ENCODE measurements at places on chromosomes 16 and 17. TPM values are rescaled to one million over a fixed set of nuclear protein-coding genes. Genes with fewer than 3 reads are reported as not detected.

ZNF646 gene
- 10.1 TPM for polyA plus RNA-seq

CX3CL1 gene
- 5.0 TPM for polyA plus RNA-seq

OR1A1 gene
- not detected for polyA plus RNA-seq

PLCG2 gene
- 7.8 TPM for polyA plus RNA-seq

NOTUM gene
- polyA plus RNA-seq: 2.8 TPM

TAC4 gene
- 2.2 TPM for polyA plus RNA-seq

NKD1 gene
- polyA plus RNA-seq: 2.2 TPM

DCAKD gene
- 26.6 TPM for polyA plus RNA-seq

DNA sequence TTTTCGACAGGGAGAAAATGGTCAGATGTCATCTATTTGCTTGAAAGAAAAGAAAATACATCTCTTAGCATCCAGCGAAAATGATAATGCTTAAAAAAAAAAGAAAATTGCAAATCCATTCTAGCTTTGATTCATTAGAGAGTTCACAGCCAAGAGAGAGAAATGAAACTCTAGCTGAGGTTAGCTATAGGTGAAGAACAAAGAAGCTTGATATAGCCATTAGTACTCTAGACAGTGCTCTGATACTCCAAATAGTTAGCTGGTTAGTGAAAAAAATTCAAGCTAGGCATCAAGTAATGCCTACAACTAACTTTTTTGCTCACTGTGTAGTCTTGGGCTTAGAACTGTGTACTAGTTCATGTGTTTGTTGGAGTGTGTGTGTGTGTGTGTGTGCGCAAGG is 721.6 kb upstream of the SOX9 start:
- no peak for DNase-seq

- no peak for DNase-seq
Observed at GRCh38 chr17:6492892-6493674, 48.8 kb downstream of the PIMREG start.

DNA sequence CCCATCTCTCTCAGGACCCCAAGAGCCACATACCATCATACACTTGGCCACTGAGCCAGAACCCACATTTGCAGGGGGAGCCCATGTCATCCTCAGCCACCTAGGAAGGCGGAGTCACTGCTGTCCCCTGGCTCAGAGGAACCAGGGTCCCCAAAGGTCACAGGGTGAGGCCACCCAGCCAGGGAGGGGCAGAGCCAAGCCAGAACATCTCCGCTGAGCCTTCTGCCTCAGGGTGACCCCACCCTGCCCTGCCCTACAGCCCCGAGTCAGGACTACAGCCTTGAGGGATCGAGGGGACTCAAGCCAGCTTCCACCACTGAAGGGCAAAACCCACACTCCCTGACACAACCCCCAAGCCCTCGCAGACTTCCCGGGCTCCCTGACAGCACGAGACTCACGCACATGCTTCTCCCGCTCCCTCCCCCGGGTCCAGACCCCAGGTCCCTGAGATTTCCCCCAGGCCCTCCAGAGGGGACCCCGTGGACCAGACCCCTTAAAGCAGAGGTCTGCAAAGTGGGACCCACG is 17.4 kb downstream of the PIEZO1 start:
- DNase-seq: no peak

- DNase-seq: no peak
Observed at GRCh38 chr17:82587234-82588086, 60.8 kb downstream of the WDR45B start.

- DNase-seq: no peak
Observed at GRCh38 chr16:64830653-64831052, 291.2 kb downstream of the CDH11 start.

- no peak for DNase-seq
Observed at GRCh38 chr17:7122381-7122780, 7.8 kb upstream of the ASGR2 start.

GRCh38 chr17:75271955-75272847 is 1.2 kb upstream of the MIF4GD start:
- no peak for DNase-seq

- DNase-seq: peak; percentile 50
Observed at GRCh38 chr16:7938175-7938574, 605.5 kb downstream of the RBFOX1 start.

- DNase-seq: no peak
Observed at GRCh38 chr17:57538736-57539456, 206.2 kb downstream of the CCDC182 start.

GRCh38 chr17:58335779-58336455 is 7.3 kb upstream of the TSPOAP1 start:
- peak; percentile 22 for DNase-seq

DNA sequence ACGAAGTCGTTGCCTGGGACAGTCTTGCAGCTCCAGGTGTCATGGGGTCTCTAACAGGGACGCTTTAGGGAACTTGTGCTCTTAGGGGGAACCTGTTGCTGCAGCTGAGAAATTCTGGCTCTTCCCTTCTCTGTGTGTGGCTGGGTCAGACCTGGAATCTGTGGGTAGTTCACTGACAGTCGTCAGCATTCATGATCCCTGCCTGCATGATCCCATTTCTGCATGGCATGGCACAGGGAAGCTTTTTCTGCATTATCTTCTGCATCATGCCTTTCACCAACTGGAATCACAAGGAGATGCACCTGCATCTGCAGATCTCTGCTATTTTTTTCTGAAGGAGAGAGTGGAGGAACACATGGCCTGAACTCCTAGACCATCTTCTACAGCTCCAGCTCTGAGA is 85.6 kb downstream of the SOX9 start:
- no peak for DNase-seq

GRCh38 chr17:50573866-50574611 is 13.5 kb downstream of the CACNA1G start:
- no peak for DNase-seq

DNA sequence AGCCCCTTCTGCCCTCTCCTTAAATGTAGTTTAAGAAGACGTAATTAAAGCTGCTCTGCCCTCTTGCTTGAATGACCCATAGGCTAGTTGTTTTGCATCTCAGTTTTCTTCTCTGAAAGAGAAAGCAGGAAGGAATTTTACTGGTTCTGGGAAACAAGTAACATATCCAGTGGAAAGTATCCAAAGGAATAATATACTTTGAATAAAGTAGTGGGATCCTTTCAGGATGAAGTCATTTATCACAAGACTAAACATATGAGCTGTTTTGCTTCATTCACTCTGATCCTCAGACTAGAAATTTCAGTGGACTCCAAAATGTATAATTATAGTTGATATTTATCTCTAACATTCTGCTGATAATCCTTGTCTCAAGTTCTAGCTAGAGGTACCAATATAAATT is 1297.6 kb upstream of the GOT2 start:
- peak; percentile 1 for DNase-seq

DNA sequence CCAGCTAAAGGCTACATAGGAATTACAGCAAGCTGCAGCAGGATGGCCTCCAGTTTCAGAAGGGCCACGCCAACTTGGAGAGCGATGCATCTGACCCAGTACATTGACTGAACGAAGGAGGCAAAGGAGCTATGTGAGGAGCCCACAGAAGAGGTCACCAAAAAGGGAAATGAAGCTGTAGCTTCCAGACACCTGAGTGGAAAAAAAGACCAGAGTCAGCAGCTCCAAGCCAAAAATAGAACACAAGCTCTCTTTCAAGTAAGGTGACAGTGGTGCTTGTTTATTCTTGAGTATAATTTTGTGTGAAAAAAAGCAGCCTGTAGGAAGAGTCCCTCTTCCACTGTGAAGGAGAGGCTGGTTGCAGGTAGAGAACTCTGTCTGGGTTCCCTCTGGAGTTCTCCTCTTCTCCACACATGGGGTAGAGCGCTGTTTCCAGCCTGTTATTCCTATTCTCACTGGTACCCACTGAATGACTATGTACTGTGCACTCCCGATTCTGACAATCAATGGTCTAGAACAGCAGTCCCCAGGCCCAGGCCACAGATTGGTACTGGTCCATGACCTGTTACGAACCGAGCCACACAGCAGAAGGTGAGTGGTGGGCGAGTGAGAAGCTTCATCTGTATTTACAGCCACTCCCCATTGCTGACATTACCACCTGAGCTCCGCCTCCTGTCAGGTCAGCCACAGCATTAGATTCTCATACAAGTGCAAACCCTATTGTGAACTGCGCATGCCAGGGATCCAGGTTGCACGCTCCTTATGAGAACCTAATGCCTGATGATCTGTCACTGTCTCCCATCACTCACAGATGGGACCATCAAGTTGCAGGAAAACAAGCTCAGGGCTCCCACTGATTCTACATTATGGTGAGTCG is 15.1 kb downstream of the CCL4 start:
- DNase-seq: no peak

DNA sequence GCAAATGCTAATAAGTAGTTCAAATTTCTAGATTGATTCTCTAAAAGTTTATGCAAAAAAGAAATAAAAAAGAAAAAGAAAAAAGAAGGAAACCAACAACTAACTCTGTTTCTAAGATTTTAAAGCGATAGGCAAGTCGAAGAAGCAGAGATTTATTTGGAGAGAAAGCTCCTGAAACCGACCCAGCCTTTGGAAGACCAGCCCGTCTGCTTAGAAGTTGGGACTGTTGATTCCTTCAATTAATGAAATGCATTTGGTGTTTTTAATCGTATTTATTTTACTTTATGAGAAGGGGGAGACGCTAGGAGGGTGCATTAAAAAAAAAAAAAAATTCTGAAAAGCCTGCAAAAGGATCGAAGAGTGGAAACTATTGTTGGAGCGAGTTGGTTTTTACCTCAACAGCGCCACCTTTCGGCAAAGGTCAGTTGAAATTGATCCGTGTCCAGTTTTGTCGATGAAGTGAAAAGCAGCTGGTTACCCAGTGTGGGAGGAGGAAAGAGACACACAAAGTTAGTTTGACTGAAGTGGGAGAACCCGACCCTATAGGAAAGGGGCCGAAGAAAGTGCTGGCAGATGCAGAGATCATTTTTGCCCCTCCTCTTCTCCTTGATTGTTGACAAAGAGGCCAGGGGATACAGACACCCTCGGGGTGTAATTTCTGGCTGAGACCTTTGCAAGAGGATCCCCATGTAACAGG is 1.5 kb upstream of the MAF start:
- DNase-seq: peak; percentile 92

DNA sequence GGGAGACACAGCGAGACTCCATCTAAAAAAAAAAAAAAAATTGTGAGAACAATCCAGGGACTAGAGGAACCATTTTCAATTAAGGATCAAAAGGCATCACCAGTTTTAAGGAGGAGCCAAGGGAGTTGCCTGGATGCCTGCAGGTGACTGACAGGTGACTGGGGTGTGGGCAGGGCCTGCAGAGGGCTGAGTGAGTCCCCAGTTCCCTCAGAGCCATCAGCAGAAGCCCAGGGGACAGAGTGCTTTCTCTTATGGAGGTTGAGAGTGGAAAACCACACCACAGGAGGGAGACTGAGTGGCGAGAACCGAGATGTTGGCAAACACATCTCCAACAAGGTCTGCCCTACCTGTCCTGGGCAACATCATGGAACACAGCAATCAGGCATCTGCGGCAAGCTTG is 27.1 kb upstream of the CREBBP start:
- DNase-seq: no peak

DNA sequence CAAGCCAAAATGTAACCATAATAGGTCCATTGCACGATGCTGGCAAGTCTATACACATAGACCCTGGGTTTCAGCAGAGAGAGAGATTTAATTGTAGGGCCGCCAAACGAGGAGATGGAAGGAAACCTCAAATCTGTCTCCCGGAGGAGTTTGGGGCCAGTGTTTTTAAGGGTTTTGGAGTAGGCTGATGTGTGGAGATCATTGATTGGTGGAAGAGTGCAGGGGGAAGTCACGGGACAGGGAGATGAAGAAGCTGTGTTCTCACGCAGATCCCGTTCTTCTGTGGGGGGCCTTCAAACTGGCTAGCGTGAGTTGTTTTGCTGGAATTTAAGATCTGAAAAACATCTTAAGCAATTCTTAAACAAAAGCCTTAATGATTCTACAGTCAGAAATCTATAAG is 84.8 kb downstream of the KATNIP start:
- no peak for DNase-seq

GRCh38 chr17:65442250-65442649 is 119.2 kb downstream of the AXIN2 start:
- DNase-seq: no peak

DNA sequence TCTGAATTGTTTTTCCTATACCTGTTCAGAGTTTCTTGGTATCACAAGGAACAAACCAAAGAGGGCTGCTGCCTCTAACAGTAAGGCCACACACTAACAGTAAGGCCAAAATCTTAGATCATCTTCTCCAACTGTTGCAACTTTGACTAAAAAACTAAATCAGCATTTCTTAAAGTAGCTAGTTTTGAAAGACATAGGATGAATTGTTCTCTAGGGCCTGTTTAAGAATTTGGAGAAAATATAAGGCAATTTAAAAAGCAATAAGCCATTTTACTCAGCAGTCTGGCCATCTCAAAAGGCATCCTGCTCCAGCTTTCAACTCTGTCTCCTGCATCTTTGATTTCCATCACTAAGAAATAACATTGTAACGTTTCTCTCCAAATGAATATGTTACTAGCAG is 105.0 kb upstream of the MON1B start:
- DNase-seq: peak; percentile 41

- no peak for DNase-seq
Observed at GRCh38 chr17:2151358-2152033, 96.6 kb downstream of the HIC1 start.

GRCh38 chr16:46908540-46909372 is 24.6 kb downstream of the GPT2 start:
- DNase-seq: peak; percentile 49

DNA sequence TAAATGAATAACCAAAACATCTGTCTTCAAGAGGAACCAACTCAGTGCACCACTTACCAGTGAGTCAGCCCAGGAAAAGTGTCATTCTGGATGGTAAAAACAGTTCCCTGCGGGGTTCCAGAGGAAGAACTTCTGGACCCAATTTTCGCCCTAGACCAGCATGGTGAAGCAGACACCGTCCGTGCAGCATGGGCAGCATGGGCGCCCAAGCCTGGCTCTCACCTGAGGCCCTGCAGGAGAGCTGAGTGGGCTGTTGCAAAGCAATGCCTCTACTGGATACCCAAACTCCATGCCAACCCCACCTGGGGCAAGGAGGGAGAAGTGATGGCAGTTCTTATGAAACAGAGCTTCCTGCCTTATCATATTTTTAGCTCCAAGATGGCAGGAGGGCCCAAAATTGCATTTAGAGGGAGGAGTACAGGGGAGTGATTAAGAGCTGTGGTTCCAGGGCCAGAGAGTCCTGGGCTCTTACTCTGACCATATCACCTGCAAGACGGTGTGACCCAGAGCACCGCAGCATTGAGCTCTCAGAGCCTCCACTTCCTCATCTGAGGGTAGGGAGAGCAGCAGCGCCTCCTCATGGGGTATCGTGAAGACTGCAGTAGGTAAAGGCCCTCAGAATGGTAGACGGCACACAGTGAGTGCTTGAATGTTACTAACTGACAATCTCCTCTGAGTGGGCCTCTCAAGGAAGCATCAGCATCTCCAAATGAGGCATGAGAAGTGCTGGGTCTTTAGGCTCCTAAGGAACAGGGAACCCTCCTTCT is 16.6 kb upstream of the INPP5K start:
- DNase-seq: no peak

DNA sequence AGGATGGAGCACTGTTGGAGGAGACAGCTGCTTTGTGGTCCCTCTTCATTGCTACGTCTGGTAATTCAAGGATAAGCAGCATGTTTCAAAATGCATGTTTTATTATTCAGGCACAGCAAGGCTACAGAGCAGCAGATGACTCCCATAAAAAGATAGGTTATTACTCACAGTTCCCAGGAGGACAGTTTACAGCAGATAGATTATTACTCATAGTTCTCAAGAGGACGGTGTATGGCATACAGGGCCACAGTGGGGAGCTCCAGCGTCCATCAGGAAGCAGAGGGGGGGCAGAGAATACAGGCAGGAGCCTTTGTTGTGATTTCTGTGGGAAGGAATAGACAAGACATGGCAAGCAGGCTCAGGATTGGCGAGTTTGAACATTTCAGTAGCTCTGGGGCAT is 72.9 kb downstream of the DNAH9 start:
- DNase-seq: no peak
